Pulmonary artery endothelial cell (primary cell): ENCODE measurements at places on chromosomes 5 and 9. TPM values are rescaled to one million over a fixed set of nuclear protein-coding genes. Genes with fewer than 3 reads are reported as not detected.

- no peak for DNase-seq
Measured at GRCh38 chr9:75500479-75500878, 390.0 kb upstream of the PCSK5 start.

DNA sequence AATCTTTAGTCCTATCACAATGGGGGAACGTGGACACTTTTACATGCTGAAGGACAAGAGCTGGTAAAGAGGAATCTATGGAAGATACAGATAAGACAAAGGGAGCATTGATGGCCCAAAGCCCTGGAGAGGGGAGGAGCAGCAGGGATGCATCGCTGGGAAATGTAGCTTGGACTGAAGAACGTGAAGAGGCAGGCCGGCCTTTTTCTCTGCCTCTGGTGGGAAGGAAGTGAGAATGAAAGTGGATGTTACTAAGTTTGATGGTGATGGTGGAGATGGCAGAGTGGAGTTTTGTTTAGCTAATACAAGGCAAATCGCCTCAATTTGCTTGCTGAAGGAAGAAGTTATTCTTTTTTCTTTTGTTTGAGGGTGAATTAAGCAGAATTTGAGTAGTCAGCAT is 124.6 kb upstream of the TAF11L2 start:
- DNase-seq = no peak

GRCh38 chr5:16461782-16462181 is 3.8 kb downstream of the ZNF622 start:
- DNase-seq = no peak

DNA sequence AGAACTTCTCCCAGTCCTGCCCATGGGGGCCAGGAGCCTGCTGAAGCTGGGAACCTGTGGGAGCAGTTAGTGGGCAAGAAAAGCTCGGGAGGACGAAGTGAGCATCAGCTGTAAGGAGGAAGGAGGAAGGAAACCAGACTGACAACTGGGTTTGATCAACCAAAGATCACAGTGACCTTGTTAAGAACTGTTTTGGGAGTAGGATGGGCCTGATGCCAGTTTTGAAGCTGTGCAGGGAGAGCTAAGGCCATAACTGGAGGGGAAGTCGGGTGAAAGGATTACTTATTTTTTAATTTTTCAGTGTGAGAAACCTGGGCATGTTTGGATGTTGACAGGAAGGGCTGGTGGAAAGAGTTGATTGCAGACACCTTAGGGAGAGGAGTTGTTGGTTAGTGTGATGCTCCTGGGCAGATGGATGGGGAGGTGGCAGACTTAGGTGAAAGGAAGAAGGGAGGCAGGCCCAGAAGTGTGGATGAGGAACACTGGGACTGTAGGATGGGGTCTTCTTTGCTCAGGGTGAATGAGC is 58.3 kb upstream of the KLF4 start:
- DNase-seq = no peak

- no peak for DNase-seq
Measured at GRCh38 chr9:84669288-84670137, at the start of gene NTRK2. Gene NTRK2 (plus strand): TSS chr9:84669729. CDS start chr9:84670749, 1,020 bp downstream.

GRCh38 chr5:68077349-68077894 is 138.1 kb upstream of the PIK3R1 start:
- no peak for DNase-seq

- no peak for DNase-seq
Measured at GRCh38 chr5:82599030-82599429, 320.9 kb upstream of the RPS23 start.

DNA sequence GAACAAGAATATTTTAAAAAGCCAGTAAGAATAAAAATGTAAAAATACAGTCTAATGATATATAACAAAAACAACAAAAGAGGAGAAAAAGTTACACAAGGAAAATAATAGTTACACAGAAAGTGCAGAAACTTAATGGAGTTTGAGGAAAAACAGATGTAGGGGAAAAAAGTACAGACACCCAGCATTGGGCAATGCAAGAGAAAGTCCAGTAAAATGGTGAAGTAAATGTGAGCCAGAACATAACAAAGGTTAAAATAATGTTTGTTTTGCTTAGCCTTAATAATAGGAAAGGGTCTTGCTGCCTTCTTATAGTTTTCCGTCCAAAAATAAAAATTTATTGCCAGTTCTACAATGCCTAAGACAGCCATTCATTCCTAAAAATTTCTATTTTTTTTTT is 364.2 kb downstream of the NNT start:
- no peak for DNase-seq

DNA sequence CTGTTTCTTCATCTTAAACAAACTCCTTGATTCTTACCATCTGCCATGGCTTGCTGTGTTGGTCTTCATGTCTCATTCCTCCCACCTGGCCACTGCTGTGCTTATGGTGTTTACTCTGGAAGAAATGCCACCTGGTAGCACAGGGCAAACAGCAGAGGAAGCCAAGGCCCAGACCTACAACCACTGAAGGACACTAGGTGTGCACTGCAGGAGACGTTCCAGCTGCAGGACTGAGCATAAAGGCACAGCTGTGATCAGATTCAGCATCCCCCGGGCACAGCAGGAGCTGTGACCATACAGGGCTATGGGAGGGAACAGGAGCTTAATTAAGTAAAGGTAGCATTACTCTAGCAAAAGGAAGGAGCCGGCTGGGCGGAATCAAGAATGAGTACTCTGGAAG is 12.6 kb upstream of the GNAQ start:
- DNase-seq = no peak

GRCh38 chr9:76136986-76137385 is 246.5 kb downstream of the PCSK5 start:
- DNase-seq = no peak

DNA sequence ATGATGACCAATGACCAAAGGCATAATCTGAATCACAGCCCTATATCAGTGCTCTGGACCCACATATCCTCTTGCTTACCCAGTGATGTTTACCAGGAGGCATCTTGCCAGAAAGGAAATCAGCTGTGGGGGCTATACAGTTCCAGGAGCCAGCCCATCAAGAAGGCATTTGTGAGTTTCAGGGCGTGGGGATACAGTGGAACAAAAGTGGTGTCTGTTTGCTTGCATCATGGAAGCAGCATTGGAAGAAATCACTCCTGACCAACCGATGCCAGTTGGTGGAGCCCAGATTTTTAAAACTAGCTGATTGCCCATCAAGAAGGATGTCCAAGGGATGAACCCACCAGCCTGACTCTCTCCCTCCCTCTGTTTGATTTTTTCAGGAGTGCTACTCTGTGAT is 106.5 kb upstream of the EGFLAM start:
- DNase-seq = no peak

DNA sequence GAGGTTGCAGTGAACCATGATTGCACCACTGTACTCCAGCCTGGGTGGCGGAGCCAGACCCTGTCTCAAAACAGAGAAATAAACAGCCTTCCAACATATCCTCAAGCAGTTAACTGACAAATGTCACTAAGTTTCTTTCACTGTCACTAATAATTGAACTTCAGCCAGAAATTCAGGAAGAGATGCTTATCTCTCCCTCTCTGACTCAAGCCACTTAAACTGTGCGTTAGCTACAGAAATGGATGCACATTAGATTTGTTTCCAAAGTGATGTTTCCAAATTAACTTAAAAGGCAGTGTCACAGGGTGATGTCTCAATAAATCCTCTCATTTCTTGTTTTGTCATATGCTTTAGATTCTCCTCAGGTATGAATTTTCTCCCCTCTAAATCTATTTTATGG is 164.9 kb downstream of the KDM4C start:
- DNase-seq = no peak

DNA sequence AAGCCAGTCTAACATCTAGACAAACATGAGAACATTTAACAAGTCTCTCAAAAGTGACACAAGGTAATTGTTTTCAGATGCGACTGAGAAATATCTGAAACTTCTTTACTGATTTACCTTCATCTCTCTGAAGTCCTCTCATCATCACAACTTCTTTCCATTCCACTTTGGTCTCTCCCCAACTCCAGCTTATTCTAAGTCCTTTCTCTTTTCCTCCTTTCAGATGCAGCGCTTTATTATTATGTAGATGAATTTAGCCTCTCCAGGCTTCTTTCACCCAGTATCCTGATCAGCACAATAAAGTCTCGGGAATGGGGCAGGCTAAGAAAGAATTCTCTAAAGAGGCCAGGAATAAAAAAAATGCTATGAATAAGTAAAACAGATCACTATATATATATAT is 128.0 kb downstream of the KCTD16 start:
- DNase-seq = no peak

- DNase-seq = no peak
Measured at GRCh38 chr9:108617676-108618075, 238.1 kb downstream of the ACTL7B start.

DNA sequence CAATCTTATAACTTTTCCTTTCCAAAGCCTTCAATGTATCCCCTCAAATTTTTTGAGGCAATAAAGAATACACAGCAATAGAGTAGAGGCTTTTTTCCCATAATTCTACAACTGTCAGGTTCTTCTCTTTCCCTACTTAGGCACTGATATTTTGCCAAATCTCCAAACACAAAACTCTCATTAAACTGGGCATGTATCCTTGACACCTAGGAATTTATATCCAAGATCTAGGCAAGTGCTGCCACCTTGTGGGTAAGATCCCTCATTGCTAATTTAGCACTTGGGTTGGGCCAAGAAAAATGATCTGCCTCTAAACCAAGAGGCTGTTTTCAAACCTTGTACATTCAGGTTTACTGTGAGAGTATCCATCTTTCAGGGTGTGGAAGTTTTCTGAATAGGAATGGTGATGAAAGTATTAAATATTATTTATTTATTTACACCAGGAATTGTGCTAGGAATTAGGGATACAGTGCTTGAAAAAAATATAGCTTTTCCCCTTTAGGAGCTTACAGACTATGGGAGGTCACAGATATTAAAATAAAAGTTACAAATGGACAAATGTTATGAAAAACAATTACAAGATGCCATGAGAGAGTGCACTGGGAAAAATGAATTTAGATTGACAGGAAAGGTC is 17.6 kb downstream of the TSTD2 start:
- no peak for DNase-seq

DNA sequence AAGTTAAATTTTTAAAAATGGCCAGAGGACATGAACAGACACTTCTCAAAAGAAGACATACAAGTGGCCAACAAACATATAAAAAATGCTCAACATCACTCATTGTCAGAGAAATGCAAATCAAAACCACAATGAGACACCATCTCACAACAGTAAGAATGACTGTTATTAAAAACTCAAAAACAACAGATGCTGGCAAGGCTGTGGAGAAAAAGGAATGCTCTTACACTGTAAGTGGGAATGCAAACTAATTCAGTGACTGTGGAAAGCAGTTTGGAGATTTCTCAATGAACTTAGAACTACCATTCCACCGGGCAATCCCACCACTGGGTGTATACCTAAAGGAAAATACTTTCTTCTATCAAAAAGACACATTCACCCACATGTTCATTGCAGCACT is 168.5 kb upstream of the PIK3R1 start:
- DNase-seq = no peak

- DNase-seq = no peak
Measured at GRCh38 chr5:74640954-74641734, 616 bp upstream of the ENC1 start.

- no peak for DNase-seq
Measured at GRCh38 chr5:110751902-110752762, 13.3 kb downstream of the SLC25A46 start.

DNA sequence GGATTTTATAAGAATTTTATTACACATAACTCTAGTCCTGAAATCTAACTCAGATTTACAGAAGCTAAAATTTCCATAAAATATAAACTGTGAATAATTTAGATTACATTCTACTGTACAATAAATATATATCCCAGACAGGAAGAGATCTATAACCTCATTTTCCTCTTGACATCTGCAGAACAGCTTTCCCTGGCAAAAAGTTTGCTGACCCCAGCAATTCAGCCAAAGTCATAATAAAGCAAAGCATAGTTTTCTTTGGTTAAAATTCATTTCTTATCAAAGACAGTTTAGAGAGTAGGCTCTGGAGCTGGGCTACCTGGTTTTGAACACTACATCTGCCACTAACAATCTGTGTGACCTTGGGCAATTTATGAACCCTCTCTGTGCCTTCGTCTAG is 372.5 kb downstream of the CAAP1 start:
- no peak for DNase-seq

DNA sequence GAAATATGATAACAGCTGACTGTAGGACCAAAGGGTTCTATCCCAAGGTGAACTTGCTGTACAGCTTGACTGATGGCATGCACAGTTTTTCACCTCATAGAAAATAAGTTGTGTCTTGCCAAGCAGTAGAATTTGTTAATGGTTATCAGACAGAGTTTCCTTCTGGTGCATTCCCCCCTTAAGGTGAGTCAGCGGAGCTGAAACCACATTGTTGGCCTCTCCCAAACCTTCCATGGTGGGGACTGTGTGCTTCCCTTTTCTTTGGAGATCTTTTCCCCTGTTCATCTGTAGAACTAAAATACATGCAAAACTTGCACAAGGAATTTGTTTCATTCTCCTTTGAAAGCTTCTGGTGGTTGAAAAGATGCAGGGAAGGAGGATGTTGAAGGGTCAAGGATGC is 179.8 kb downstream of the FGF1 start:
- no peak for DNase-seq

GRCh38 chr5:90621848-90622247 is 63.3 kb downstream of the ADGRV1 start:
- no peak for DNase-seq

Gene CD274
- 39.2 and 44.7 TPM in 2 replicates for total RNA-seq

Gene TGFBI
- 6.3 and 16.9 TPM in 2 replicates for total RNA-seq

Gene MARCOL
- not detected in 2 replicates for total RNA-seq

Gene HACD4
- total RNA-seq = 0.99 and 1.6 TPM in 2 replicates

Gene AK3
- total RNA-seq = 53.0 and 54.0 TPM in 2 replicates

Gene MLANA
- total RNA-seq = not detected in 2 replicates

Gene PDE4D
- 17.7 and 22.4 TPM in 2 replicates for total RNA-seq

Gene SLCO4C1
- not detected in 2 replicates for total RNA-seq

Gene MEGF10
- 0.60 and 0.92 TPM in 2 replicates for total RNA-seq
